ENCODE measurements at places on chromosomes 4 and X. TPM values are rescaled to one million over a fixed set of nuclear protein-coding genes. Genes with fewer than 3 reads are reported as not detected.

Gene GYG2
- total RNA-seq, result 5.8 TPM

GRCh38 chrX:9301836-9302235 is 163.0 kb upstream of the TBL1X start:
- DNase-seq, result no peak
- H3K27ac ChIP-seq, result no peak overlapping the region
- no peak overlapping the region for H3K4me3 ChIP-seq
- H3K4me1 ChIP-seq, result no peaks in the 10 kb centered on the region
- H3K27me3 ChIP-seq, result no peaks in the 10 kb centered on the region

- no peak overlapping the region for H3K4me3 ChIP-seq
- no peak for DNase-seq
- H3K4me1 ChIP-seq, result no peaks in the 10 kb centered on the region
- H3K27ac ChIP-seq, result no peak overlapping the region
- no peaks in the 10 kb centered on the region for H3K27me3 ChIP-seq
Measured at GRCh38 chr4:181018913-181019312, 1224.3 kb upstream of the TENM3 start.

DNA sequence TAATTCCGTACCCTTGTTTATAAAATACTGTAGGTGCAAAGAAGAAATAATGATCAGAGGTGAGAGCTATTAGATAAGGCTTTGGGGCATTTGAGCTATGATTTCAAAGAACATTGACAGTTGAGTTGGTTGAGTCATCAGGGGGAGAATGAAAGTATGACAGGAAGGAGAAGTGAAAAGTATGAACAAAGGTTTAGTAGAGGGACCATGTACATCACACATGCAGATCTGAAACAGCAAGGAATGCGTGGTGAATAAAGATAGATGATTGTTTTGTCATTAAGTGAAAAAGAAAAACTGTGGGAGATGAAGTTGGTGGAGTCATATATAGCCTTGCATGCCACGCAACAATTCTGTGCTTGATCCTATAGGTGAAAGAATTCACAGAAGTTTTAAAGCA is 163.1 kb downstream of the ARAP2 start:
- H3K36me3 ChIP-seq, result no peaks in the 10 kb centered on the region
- no peak overlapping the region for H3K27ac ChIP-seq
- no peaks in the 10 kb centered on the region for H3K4me1 ChIP-seq
- H3K4me3 ChIP-seq, result no peak overlapping the region
- no peak for DNase-seq
- no peaks in the 10 kb centered on the region for H3K27me3 ChIP-seq
